ENCODE measurements at places on chromosomes 1 and 21.

DNA sequence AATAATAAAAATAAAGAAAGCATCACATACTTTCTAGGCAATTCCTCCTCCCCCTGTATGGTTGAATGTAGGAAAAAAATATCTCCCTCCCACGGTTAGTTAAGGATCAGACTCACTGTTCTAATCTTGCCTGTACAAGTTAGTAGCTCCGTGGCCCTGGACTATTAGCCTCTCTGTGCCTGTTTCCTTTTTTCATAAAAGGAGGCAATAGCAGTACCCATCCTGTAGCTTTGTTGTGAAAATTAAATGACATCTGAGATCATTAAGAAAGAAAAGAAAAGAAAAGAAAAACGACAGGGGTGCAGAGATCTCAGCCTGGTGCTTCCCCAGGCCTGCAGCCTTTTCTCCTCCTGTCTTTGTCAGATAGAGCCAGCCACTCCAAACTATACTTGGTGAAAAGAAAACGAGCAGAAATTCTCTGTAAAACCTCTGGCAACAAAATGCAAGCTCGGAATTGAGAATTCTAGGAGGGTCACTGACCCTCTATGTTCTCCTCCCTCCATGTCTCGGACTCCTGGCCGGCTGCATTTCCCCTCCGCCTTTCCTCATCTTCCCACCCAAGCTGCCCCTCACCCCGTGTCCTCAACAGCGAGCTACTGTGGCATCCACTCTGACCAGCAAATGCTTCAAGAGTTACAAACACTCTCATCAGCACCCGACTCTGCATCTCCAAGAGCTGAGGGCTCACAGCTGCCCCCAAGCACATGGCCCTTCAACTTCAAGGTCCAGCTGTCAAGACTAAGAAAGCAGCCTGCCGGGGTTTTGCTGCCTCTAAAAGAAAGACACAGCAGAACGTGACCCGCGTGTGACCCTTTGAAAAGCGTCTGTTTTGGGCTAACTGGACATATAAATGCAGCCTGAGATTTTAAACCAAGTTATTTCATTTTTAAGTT, 13.6 kb downstream of the RIPK4 start:
- DNase-seq: no peak

DNA sequence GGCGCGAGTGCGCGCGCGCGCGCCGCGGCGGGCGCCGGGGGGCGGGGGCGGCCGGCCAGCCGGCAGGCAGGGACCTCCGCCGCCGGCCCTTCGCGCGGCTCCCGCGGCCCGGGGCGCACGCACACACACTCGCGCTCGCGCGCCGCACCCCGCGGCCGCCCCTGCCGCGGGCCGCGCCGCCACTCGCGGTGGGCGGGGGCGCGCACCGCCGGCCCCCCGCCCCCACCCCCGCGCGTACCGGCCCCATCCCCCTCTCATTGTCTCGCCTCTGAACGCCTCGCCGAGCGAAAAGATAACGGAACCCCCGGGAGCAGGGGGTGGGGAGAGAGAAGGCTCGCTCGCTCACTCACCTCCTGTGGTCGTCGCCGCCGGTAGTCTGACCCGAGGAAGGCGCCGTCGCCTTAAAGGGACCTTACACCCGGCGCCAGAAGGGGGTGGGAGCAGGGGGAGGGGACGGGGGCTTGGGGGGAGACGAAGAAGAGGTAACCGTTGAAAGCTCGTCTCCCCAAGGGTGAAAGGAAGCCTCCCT, 428 bp downstream of the POGZ start:
- peak; percentile 27 for DNase-seq

- DNase-seq: no peak
These were observed 9.2 kb downstream of the MRPS21 start for GRCh38 chr1:150302902-150303301.

DNA sequence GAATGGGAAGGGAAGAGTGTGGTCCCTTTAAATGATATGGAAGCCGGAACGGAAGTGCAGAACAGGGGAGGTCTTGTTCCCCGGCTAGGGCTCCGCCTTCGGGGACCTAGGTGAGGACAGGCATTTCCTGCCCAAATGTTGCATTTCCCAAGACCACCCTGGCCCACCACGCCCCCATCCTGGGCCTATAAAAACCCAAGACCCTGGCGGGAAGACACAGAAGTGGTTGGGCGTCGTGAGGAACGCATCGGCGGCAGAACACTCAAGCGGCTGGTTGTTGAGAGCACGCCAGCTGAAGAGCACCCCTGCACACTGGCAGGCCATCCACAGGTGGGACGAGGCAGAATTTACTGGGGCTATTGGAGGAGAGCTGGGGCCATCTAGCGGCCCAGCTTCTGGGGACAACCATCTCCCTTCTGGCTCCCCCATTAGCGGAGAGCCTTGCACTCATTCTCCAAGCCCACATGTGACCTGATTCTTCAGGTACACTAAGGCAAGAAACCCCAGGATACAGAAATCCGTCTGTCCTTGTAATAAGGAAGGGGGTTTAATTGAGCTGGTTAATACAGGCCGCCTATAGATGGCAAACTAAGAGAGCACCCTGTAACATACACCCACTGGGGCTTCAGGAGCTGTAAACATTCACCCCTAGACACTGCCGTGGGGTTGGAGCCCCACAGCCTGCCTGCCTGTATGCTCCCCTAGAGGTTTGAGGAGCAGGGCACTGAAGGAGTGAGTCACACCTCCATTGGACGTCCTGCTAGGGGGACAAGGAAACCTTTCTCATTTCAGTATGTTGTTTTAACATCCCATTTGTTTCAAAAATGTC, 1327.9 kb downstream of the BRINP3 start:
- no peak for DNase-seq

- no peak for DNase-seq
These were observed 9.4 kb downstream of the EPHA2 start for GRCh38 chr1:16146279-16147155.
